ENCODE measurements at places on chromosomes 13 and 19.

DNA sequence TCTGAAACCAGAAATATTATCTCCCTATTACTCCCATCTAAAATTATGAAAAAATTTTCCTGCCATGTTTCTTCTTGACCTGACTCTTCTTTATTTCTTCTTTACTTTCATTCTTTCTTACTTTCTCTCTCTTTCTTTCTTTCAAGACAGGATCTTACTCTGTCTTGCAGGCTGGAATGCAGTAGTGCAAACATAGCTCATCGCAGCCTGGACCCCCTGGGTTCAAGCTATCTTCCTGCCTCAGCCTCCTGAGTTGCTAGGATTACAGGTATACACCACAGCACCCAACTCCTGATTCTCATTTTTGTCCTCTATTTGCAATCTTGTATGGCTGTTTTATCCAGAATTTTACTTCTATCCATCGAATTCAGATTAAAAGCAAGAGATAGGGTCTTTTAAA lies 631.1 kb downstream of the TBC1D4 start:
- no peak for DNase-seq

DNA sequence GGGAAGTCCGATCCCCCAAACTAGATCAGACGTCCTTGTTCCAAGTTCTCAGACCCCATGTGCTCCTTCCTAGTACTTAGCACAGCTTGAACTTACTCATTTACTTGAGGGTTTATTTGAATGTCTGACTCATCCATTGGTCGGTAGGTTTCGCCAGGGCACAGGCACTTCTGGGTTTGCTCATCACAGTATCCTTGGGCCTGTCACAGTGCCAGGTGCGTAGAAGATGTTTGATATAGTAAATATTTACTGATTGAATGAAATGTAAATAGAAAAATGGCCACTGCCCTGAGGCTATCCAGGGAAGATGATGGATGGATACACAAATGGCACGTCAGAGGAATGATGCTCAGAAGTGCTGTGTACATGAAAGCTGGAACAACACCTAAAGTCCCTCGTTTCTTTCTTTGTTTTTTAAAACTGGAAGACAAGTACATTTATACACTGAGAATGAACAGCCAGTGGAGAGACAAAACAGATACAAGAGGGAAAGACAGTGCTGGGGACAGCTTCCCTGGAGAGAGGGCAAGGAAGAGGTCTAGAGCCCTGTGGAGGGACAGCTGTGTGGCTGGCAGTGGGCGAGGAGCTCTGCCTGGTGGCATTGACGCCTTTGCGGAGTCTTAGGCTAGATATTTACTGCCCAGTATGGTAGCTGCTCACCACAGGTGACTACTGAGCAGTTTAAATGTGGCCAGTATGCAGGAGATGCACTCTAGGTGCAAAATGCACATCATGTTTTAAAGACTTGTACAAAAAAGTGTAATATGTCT lies 31.2 kb upstream of the KL start:
- no peak for DNase-seq

- no peak for DNase-seq
These were observed 210.0 kb upstream of the OBI1 start for GRCh38 chr13:78868991-78869390.

- DNase-seq = peak; percentile 22
These were observed 1436.9 kb downstream of the UQCRFS1 start for GRCh38 chr19:27776020-27776419.

GRCh38 chr19:49983645-49984229 lies 22.8 kb upstream of the SIGLEC11 start:
- DNase-seq = peak; percentile 47

DNA sequence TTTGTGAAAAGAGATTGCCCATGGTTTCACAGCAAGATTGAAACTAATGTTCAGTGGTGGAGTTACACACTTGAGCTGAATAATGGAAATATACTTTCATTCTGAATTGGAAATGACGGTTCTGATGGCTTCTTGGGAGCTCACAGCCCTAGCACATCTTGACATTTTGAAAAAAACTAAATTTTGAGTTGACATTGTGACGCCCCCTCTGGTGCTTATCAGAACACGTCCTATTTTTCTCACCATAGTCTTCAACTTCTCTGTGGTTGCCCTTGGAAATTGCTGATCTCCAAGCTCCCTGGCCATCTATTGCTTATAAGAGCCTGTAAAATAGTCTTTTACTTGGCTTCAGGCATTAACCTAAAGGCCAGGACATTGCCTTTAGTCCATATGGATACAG lies 202.1 kb downstream of the OXGR1 start:
- no peak for DNase-seq

DNA sequence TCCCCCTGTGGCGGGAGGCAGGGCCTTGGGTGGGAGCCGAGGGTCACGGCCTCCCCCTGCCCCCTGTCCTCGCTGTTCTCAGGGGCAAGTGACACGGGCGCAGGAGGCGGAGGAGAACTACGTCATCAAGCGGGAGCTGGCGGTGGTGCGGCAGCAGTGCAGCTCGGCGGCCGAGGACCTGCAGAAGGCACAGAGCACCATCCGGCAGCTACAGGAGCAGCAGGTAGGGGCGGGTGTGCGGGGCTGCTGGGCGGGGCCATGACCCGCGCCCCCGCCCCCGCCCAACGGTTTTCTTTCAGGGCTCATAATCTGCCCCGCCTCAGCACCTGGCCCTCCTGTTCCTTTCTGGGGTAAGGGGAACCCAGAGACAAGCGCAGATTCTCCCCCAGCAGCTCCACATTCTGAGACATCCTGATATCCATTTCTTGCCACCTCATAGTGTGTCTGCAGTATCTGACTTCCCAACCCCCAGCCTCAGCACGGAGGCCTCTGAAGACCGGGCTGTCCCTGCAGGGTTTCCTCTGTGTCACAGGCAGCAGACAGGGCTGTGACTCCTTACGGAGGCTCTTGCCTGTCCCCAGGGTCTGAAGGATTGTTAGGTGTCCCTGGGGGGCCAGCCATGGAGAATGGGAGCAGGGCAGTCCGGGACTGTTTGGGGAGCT lies 15.9 kb downstream of the PRR36 start:
- no peak for DNase-seq

DNA sequence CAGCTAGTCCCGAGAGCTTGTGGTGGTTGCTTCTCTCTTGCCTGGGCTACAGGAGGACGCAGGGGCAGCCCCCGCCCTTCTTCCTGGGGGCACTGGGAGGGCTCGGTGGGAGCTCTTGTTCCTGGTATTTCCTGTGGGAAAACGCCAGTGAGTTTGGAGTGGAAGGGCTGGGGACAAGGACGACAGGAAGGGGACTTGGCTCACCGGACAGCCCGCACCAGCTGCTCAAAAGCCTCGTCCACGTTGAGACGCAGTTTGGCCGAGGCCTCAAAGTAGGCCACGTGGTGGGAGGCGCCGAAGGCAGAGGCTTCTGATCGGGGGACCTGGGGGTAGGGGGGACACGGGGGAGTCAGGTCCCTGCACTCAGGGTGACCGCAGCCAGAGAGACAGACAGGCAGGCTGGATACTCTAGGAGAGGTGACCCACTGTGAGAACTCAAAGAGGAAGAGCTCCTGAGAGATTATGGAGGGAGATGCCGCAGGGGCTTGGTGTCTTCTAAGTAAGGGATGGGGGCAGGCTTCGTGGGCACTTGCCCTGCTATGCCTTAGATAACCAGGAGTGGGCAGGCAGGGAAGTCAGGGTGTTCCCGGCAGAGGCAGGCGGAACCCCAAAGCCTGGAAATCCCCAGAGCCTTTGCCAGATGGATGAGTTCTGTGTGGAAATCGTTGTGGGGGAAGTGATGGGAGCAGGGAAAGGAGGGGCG lies 4.3 kb downstream of the RRAS start:
- DNase-seq = no peak

GRCh38 chr19:31112158-31112557 lies 237.1 kb downstream of the TSHZ3 start:
- no peak for DNase-seq

GRCh38 chr19:13104848-13105711 lies 2.4 kb upstream of the LYL1 start:
- DNase-seq = no peak

DNA sequence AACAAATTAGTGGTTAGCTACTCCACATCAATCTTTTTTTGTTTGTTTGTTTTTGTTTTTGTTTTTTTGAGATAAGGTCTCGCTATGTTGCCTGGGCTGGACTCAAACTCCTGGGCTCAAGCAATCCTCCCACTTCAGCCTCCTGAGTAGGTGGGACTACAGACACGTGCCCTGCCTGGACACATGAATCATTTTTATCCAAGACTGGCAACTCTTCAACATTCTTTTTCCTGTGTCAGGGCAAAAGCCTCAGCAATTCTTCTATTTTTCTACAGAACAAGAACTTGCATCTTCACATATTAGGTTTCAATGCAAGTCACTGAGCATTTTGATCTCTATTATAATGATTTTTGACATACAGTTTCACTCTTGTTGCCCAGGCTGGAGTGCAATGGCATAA lies 76.8 kb upstream of the LRCH1 start:
- peak; percentile 48 for DNase-seq

DNA sequence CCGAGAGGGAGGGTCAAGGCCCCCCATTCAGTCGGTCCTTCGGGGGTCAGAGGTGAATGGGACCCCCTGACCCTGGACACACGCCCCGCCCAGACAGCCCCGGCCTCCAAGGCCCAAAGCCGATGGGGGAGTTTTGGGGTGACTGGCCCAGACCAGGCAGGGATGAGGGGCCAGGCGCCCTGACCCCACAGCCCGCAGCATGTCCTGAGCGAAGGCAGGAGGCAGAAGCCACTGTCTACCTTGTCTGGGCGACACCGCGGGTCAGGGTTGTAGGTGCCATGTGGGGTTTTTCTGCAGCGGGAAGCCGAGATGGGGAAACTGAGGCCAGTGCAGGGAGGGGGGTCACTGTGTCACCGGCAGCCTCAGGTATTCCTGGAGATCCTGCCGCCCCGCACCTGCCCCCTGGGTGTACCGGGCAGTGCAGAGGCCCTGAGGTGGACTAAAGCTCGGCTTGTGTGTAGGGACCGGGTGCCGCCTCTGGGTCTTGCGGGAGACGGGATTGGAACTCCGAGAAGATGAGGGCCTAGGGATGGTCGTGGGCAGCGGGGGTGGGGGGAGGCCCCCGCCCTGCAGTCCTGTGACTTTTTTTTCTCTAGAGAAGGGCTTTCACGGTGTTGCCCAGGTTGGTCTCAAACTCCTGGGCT lies 8.5 kb downstream of the ARID3A start:
- no peak for DNase-seq

All from EH (cell line).